ENCODE measurements at places on chromosomes 7 and 10.

- no peak for DNase-seq
Observed at GRCh38 chr7:95334447-95334846, 10.1 kb upstream of the PON1 start.

- DNase-seq = no peak
Observed at GRCh38 chr7:146067880-146068279, 48.7 kb upstream of the CNTNAP2 start.

DNA sequence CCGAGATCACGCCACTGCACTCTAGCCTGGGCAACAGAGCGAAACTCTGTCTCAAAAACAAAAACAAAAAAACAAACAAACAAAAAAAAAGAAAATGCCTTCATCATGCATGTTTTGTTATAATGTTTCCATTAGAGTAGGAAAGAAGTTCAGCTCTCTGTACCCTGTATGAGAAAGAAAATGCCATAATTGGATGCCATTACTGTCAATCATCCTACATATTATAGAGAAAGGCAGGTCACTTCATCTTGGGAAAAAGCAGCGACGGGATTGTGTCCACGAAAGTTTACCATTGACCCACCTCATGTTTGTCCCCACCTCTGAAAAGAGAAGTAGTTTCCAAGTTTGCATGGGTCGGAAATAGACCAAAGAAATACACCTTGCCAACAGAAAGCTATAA lies 33.8 kb downstream of the SEC61G start:
- DNase-seq = no peak

GRCh38 chr10:90306187-90306586 lies 551.7 kb downstream of the HTR7 start:
- no peak for DNase-seq

GRCh38 chr7:114295522-114295921 lies 119.1 kb upstream of the FOXP2 start:
- no peak for DNase-seq

DNA sequence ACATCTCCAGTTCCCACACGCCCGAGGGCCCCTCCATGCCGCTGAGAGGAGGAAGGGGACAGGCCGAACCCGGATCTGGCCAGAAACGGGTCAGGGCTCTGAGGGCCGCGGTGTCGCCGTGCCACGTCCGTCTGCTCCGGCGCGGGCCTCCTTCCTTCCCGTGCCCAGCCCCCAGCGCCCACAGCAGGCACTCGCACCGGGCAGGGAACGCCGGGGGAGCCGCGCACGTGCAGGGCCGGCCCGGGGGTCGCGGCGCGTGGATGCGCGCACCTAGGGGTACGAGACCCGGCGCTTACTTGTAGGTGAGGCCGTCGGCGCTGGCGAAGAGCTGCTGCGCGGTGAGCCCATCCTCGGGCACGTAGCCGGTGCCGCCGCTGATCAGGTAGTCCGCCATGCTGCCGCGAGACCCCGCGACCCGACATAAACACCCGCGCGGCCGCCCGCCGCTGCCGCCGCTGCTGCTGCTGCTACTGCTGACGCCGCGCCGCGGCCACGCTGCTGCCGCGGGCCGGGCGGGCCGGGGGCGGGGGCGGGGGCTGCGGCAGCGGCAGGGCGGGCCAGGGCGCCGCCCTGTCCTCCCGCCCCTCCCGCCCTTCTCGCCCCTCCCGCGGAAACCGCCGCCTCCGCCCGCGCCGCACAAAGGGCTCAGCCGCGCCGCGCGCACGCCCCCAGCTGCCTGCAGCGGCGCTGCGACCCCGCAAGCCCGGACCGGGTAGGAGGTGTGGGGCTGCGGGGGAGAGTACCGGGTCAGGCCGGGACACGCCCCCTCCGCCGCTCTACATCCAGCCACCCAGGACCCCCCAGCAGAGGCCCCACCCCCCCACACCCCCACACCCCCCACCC lies 4.1 kb downstream of the IMPDH1 start:
- peak; percentile 27 for DNase-seq

All from activated CD8-positive, alpha-beta memory T cell treated with anti-CD3 and anti-CD28 coated beads for 4 hours (primary cell).